NCI-H1092 treated with DMSO at 0.1 percent for 48 hours (cell line): ENCODE measurements at places on chromosomes 11 and 22.

DNA sequence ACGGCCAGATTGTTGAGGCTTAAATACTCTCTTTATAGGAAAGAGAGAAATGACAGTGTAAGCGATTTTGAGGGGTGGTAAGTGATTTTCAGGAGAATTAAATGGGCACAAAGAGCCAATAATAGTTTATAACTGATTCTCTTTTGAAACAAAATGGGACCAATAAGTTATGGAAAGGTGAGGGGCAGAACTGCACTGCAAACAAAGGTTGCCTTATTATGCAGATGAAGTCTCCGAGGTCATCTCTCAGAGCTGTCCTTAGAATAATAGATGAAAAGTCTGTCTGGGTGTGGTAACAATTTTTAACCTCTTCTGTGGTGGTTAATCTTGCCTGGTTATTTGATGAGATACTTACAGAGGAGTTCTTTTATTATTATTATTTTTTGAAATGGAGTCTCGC, 14.7 kb upstream of the CRTAM start:
- no peak for DNase-seq

- DNase-seq = peak; percentile 41
Observed at GRCh38 chr11:87290304-87290922, 252.7 kb downstream of the TMEM135 start.

DNA sequence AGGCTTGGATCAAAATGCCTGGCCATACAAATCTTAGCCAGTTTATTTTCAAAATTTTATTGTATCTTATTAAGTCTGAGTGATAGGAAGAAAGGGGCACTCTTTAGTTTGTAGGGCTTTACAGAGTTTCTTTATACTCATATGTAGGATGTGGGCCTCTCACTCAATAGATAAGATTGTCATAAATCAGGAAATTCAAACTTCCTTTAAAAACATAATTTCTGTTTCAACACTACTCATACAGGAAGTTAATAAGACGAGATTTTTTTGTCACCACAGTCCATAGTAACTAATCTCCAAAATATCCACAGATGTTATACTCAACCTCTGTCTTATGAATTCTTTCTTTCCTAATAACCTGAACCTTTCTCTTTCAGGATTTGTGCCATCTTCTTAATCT, 13.3 kb upstream of the OR56B4 start:
- no peak for DNase-seq

DNA sequence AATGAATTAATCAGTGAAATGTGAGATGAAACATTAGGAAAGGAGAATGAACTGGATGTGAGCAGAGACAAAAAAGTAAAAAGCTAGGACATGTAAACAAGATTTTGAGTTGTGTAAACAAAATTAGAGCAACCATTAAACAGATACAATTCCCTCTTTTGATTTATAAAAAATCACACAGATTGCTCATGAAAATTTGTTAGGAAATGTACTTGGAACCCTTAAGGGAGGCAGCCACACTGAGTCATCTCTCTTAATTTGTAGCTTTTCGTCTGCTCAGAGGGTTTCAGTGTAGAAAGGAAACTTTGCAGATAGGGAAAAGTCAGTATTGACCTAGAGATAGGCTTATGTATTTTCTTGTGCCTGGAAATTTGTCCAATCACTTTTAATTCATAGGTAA, 49.6 kb upstream of the ME3 start:
- DNase-seq = no peak

DNA sequence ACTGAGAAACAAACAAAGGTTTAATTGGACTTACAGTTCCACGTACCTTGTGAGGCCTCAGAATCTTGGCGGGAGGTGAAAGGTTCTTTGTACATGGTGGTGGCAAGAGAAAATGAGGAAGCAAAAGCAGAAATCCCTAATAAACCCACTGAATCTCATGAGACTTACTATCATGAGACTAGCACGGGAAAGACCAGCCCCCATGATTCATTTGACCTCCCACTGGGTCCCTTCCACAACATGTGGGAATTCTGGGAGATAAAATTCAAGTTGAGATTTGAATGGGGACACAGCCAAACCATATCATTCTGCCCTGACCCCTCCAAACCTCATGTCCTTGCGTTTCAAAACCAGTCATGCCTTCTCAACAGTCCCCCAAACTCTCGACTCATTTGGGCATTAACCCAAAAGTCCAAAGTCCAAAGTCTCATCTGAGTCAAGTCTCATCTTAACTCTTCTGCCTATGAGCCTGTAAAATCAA, 617.4 kb downstream of the CNTN5 start:
- no peak for DNase-seq

DNA sequence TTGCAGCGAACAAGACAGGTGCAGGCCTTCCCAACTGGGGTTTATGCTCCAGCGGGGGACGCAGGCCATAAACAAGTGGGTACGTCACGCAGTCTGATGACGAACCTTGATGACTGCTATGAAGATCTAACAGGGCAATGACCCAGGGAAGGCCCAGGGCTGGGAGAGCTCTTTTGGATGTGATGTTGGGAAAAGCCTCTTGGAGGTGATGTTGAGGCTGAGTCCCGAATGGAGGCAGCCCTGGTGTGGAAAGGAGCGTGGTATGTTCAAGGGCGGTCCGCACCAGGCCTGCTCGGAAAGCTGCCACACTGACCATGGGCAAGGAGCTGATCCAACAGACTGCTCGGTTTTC, 5.8 kb downstream of the FADS2 start:
- no peak for DNase-seq

DNA sequence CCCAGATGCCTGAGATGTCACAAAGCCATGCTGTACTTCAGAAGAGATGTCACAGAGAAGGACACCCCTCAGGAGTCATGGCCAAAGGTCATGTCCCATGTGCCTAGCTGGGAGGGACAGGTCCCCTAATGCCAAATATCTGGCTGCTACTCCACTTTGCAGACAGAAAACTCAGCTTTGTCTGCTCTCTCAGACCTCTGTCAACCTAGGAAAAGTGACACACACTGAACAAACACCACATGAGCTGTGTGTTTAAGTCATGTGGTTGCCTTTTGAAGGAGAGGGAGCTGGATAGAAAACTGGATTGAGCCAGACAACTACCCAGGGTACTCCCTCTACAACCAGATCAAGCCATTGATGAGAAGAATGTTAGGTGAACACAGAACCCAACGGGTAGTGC, 3.5 kb downstream of the TRIM66 start:
- DNase-seq = no peak

GRCh38 chr11:118175031-118175992, 1.1 kb downstream of the SCN2B start:
- DNase-seq = no peak

- DNase-seq = no peak
Observed at GRCh38 chr11:62400760-62401159, 18.1 kb upstream of the SCGB1A1 start.

GRCh38 chr22:17350292-17350691, 19.0 kb upstream of the CECR2 start:
- DNase-seq = no peak

GRCh38 chr11:117603932-117604331, 193.1 kb downstream of the DSCAML1 start:
- DNase-seq = peak; percentile 47

- no peak for DNase-seq
Observed at GRCh38 chr11:70549796-70550195, 151.5 kb downstream of the CTTN start.

DNA sequence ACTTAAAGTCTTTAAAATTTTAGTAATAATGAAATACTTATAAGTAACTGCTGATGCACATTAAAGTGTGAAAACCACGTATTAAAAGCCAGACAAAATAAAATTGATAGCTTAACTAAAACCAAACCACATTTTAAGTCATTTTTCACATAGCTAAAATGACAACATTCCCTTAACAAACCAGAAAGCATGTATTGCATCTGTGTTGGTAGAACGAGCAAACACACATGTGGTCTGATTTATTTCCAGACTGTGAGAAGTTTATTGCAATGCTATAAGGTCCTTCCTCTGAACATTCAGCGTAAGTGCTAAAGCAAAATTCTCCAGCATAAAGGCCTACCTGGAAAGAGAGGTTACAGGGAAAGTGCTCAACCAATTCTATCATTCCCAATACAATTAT, 57.8 kb downstream of the ARHGAP20 start:
- no peak for DNase-seq

DNA sequence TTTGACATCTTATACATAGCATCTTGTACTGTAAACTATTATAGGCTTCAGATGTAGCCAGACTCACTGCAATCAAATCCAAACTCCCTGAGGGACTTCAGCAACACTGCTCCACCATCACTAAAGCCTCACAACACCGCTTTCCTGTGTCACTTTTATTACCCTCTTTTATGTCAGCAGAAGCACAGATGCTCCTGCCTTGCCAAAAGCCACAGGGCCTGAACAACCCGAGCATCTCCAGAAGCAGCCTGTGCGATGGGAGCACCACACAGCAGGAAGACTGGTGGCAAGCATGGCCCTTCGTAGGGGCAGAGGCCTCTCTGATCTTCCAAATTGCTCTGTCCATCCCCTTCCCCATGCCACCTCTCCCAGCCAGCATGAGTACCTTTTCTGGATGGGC, 22.9 kb downstream of the TMEM123 start:
- no peak for DNase-seq

GRCh38 chr11:86117712-86118063, 48.8 kb upstream of the PICALM start:
- no peak for DNase-seq

DNA sequence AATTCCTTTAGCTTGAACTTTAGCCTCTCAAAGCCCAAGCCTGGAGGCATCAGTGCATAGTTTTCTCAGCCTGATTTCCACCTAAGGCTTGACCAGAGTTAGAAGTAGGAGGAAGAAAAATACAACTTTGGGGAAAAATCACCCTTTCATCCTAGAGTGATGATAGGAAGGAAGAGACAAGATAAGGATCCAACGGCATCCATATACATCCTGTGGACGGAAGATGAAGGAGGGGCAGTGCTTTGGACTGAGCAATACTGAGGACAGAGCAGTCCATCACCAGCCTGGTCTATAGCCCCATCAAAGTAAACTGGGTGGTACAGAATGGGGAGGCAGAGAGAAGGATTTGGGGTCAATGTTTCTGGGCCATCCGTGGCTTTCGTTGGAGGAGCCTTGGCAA, 247.9 kb downstream of the FAM76B start:
- no peak for DNase-seq

- DNase-seq = no peak
Observed at GRCh38 chr11:19813158-19813879, 100.7 kb downstream of the NAV2 start.

- DNase-seq = no peak
Observed at GRCh38 chr11:126355926-126356897, 726 bp downstream of the ST3GAL4 start.

DNA sequence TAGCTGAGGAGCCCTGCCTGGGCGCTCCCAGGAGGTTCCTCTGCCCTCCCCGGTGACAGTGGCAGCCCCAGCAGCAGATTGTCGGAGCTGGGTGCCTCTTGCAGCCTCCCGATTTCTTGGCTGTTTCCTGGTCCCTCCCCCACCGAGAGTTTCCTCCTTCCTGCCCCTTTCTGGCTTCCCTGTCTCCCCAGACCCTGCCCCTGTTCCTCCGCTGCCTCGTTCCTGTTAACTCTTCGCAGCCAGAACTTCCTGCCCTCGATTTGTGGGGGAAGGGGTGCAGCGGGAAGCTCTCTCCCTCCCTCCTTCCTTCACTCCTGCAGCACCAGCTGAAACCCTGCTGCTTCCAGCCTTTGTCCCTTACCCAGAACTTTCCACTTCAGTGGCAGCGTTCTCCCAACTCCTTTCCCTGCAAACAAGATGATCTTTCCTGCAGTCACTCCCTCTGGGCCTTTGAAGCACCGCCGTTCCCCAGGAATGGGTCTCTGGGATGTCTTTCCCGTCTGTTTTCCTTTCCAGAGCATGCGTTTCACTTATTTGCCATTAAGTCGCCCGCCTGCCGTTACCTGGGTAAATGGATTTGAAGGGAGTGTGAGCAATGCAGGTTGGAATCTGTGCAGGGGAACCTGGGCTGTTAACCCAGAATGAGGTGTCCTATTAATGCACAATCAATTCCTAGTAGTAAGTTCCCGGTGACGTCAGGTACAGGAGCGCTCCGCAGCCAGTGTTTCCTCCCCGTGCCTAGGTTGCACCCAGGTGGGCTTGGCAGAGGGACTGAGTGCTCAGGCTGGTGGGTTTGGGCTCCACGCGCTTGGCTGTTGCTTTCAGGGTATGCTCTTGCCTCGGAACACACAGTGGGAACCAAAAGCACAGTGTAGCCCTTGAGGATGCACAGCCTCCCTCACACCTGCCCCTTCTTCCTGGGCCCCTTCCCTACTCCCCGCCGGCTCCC, 4.3 kb downstream of the GRK2 start:
- no peak for DNase-seq

- no peak for DNase-seq
Observed at GRCh38 chr22:46219636-46220035, 30.5 kb downstream of the CDPF1 start.

DNA sequence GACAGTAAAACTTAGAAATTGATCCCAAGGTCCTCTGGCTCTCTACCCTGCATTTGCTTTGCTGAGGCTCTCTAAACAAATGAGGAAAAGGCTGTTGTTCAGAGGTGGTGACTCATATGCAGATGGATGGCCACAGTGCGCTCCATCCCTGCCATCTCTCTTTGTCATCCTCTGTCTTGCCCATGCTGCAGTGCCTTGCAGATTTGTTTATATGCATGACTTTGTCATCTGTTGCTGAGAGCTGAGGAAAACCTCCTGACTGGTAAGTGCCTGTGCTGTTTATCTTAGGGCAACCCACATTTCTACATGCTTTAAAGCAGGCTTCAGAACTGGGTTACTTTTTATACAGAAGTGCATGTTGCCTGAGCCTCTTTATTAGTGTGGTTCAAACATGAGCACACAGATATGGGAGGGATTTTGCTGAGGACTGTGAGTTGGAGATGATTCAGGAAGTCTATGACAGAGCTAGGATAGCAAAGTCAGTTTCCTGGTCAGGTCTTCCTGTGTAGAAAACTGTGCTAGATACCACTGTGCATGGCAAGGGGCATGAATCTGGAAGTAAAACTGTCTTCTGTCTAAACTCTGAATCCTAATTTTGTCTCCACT, 57.4 kb downstream of the JAM3 start:
- DNase-seq = no peak

- DNase-seq = no peak
Observed at GRCh38 chr11:70488171-70488703, 89.9 kb downstream of the CTTN start.

DNA sequence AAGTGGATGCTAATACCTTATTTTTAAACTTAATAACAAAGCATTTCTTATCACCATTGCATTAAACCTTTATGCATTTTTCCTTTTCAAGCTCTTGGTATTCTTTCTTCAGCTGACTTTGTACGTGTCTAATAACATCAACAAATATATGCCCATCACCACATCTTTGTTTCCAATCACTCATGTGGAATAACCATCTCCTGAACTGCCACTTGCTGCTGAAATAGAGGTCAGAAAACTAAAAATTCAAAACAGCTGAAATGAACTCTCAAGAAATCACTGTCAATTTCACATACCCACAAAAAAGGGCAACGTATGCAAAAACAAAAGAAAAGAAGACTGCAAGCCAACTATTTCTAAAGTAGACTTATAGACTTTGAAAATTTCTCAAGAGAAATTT, 7.4 kb downstream of the MSANTD4 start:
- no peak for DNase-seq

- no peak for DNase-seq
Observed at GRCh38 chr11:46075168-46075567, 46.1 kb downstream of the PHF21A start.

- peak; percentile 26 for DNase-seq
Observed at GRCh38 chr11:47179655-47179991, 2.9 kb upstream of the ARFGAP2 start.
